Activated CD4-positive, alpha-beta T cell treated with anti-CD3 and anti-CD28 coated beads, Interleukin-2, amount 50 U/mL, for 4 hours (primary cell): ENCODE measurements at places on chromosomes 7 and 10.

DNA sequence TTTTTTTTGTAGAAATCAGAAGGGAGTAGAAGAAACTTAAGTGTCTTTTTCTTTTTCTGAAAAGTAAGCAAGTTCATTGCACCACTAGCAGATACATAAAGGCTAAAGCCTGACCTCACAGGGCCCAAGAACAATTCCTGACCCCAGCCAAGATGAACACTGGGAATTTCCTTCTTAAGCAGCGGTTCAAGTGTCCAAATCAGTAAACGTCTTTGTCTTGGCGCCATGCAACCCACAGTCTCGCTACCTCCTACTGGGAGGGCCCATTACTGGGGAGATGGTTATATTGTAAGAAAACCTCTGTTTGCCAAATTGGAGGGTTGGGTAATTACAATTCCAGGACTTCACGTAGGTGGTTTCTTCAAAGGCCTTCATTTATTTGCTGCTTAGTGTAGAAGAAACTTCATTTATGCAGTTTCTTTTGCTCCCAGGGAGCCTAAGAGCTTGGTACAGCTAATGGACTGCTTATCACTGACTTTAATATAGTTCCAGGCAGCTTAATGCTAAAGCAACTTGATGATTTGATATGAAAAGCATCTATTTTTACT is 58.3 kb upstream of the ADRB1 start:
- no peak for DNase-seq

DNA sequence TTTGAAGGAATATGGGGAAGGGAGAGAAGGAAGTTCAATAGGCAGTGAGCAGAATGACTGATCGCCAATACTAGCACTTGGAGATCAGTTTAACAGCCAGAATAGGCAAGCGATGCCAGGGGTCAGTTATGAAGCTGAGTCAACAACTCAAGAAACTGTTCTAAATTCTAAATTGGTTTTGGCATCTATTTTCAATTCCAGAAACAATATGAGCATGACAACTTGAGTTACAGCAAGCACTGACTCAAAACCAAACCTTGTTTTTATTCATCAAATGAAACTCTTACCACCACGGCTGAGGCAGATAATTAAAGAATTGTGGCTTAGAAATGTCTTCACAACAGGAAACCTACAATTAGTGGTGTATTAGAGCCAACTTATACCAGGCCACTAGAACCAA is 180.5 kb upstream of the ASAH2 start:
- no peak for DNase-seq

GRCh38 chr10:27743012-27743876 is 2.4 kb downstream of the MKX start:
- peak; percentile 10 for DNase-seq

DNA sequence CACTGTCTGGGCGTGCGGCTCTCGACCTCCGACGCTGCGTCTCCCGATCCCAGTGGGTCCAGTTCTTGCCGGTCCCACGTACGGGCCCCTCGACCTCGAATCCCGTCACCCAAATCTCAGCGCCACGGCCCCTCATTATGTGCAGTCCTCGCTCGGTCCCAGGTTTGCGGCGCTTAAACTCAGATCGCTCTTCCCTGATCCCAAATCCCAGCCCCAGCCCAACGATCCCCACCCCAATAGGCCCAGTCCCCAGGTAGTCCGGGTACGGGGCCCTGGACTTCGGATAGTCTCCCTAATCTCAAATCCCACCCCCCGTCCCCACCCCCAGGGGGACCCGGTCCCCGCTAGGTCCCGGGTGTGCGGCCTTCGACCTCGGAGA is 666 bp downstream of the HNRNPF start:
- no peak for DNase-seq

GRCh38 chr10:83190614-83191013 is 948.7 kb upstream of the GHITM start:
- DNase-seq: no peak

DNA sequence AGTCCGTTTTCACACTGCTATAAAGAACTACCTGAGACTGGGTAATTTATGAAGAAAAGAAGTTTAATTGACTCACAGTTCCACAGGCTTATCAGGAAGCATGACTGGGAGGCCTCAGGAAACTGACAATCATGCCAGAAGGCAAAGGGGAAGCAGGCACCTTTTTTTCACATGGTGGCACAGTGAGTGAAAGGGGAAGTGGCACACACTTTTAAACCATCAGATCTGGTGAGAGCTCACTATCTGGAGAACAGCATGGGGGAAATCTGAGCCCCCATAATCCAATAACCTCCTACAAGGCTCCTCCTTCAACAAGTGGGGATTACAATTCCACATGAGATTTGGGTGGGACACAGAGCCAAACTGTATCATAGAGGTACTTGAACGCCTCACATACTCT is 30.0 kb downstream of the AGR3 start:
- no peak for DNase-seq

- DNase-seq: no peak
These were observed 313.0 kb upstream of the AOAH start for GRCh38 chr7:37037286-37037685.

DNA sequence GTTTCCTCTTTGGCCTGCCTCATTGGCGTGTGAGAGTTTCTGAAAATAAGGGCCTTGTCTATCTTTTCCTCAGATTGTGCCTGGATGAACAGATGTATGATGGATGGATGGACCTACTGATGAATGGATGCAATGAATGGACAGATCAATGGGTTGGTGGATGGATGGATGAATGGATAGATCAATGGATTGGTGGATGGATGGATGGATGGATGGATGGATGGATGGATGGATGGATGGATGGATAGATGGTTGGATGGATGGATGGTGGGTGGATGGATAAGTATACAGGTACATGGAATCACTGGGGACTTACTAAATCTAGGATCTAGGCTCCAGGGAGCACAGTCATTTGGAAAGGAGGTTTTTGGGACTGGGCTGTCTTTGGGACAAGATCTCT is 331.9 kb downstream of the GRID1 start:
- no peak for DNase-seq

GRCh38 chr7:84188786-84189405 is 5.7 kb downstream of the SEMA3A start:
- DNase-seq: no peak

- no peak for DNase-seq
These were observed 1.6 kb downstream of the AVPI1 start for GRCh38 chr10:97685395-97685958.

DNA sequence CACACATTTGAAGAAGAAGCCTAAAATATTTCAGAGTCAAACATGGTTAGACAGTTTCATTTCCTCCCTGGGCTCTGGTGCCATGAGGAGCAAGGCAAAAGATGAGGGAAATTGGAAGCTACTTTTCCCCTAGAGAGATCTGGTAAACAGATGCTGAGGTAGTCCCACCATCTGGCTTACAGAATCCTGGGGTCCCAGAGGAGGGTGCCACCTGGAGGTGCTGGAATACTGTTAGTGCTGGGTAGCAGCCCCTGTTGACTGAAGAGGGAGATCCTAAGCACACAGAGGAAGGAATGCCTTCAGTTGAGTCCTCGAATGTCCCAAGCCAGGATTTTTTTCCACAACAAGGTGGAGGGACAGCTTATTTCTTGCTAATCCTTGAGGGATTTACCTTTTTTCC is 160.1 kb downstream of the FZD1 start:
- no peak for DNase-seq

GRCh38 chr7:3265388-3265787 is 35.7 kb upstream of the SDK1 start:
- no peak for DNase-seq

DNA sequence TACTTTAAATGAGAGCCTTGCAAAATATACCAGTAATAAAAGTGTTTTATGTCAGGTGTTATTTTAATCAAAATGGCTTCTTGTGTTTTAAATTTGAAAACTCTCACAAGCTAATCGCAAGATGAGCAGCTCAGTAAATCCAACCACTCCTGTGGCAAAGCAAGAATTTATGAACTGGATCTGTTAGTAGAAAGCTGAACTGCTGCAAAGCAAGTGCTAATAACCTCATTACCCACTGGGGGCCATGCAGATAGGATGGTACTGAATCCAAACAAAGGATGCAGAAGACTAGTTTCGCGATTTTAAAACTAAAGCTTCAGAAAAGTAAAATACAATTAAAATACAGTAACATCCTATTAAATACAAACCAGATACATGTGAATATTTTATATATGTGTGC is 468.0 kb downstream of the PARD3 start:
- DNase-seq: no peak

GRCh38 chr7:137335814-137336213 is 7.7 kb downstream of the PTN start:
- DNase-seq: no peak

- DNase-seq: no peak
These were observed 264.9 kb downstream of the SKIDA1 start for GRCh38 chr10:21260506-21261149.

DNA sequence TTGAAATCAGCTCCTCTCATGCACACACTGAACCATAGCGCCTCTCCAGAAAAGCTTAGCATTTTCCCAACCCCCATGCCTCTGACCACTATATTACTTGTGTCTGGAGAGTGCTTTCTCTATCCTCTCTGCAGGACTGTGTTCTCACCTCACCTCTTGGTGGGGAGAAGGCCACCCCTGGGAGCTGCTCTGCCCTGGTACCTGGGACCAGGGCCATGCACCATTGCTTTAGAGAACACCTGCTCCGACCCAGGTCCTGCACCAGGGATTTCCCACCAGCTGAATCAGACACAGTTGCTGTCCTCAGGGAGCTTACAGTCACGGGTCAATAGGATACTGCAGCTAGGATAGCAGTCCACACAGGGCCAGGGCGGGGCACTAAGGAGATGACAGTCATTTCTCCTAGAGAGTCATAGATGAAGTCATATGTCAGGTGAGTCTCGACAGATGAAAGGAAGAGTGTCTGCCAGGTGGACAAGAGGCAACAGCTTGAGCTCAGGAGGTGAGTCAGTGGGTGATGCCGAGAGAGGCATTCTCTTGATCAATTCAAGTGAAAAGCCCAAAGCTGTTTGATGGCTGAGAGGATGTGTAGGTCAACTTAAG is 619 bp upstream of the LMTK2 start:
- peak; percentile 13 for DNase-seq

GRCh38 chr10:69250041-69250440 is 28.3 kb upstream of the HK1 start:
- no peak for DNase-seq

DNA sequence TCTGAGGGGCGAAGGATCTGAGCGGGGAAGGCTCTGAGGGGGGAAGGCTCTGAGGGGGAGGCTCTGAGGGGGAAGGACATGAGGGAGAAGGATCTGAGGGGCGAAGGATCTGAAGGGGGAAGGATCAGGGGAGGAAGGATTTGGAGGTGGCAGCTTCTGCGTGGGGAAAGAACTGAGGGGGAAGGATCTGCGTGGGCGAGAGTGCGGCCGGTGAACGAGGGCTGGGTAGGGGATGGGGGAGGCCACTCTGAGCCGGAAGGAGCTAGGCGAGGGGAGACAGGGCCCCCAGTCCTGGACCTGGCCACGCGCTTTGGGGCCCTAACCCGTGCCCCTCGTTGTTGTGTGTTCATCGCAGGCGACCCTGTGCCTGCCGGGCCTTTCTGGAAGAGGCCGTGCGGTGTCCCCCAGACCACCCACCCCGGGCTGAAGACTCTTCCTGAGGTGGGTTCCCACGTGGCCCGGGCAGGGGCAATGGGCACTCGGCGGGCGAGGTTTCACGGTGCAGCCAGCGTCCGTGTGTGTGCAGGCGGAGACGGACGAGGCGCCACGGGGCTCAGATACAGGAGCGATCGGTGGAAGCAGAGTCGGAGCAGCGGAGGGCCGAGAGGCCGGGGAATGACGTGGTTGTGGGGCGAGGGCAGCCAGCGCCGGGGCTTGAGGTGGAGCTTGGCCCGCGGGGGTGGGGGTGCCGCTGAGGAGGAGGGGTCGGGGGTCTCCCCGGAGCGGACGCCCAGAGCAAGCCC is 2.0 kb downstream of the CALY start:
- no peak for DNase-seq

DNA sequence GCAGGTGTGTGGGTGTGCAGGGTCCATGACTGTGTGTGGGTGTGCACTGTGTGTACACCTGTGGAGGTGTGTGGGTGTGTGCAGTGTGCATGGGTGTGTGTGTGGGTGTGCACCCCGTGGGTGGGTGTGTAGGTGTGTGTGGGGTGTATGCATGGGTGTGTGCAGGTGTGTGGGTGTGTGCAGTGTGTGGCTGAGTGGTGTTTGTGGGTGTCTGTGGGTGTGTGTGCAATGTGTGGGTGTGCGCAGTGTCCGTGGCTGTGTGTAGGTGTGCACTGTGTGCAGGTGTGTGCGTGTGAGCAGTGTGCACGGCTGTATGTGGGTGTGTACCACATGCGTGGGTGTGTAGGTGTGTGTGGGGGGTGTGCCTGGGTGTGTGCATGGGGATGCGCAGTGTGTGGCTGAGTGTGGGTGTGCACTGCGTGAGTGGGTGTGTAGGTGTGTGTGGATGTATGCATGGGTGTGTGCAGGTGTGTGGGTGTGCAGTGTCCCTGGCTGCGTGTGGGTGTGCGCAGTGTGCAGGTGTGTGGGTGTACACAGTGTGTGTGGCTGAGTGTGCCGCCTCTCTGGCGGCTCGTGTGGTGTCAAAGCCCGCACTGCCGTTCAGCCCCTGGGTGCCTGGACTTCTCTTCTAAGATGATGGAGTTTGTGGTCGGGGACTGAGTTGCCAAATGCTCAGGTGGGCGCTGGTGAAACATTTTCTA is 208.3 kb downstream of the DNAJB6 start:
- DNase-seq: no peak

GRCh38 chr7:142571581-142571980 is 177.7 kb upstream of the PRSS1 start:
- no peak for DNase-seq

DNA sequence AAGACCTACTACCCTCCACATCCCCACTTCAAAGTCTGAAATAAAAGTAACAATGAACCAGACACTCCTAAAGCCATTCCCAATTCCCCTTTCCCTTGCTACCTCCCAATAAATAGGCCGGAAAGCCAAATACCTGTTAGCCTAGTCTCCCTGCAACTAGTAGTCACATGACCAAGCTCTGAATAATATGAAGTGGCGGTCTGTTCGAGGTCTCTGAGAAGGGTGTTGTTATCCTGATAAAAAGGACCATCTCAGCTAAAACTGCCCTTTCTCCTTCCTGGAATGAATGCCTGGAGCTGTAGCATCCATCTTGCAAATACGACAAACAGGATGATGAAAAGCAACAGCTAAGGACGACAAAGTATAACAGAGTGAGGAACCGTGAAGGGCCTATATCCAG is 6.0 kb downstream of the KIF5B start:
- no peak for DNase-seq

- DNase-seq: no peak
These were observed 18.2 kb downstream of the SVIL start for GRCh38 chr10:29616542-29616941.

- no peak for DNase-seq
These were observed 73.3 kb downstream of the CHST15 start for GRCh38 chr10:124019886-124020797.

DNA sequence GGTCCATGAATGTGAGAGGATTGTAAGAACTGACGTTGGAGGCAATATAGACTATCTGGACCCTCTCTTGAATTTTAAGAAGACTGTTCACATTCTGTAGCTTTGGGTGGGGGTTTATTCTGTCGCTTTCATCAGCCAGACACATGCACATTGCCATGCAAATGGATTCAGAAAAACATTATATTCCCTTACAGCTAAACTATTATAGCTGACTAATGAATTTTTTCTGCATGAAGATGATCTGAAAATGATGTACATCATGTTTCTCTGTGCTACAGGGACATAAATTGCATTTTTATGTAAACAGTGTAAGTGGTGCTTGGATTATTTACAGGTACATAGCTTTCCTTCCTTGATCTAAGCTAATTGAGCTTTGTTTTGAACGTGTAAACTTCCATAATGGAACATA is 1.5 kb downstream of the MET start:
- DNase-seq: no peak

GRCh38 chr10:117222976-117223692 is 17.8 kb upstream of the SLC18A2 start:
- DNase-seq: no peak

- peak; percentile 56 for DNase-seq
These were observed 101.6 kb downstream of the CCSER2 start for GRCh38 chr10:84429926-84430520.
